ENCODE measurements at places on chromosomes 3 and 15.

DNA sequence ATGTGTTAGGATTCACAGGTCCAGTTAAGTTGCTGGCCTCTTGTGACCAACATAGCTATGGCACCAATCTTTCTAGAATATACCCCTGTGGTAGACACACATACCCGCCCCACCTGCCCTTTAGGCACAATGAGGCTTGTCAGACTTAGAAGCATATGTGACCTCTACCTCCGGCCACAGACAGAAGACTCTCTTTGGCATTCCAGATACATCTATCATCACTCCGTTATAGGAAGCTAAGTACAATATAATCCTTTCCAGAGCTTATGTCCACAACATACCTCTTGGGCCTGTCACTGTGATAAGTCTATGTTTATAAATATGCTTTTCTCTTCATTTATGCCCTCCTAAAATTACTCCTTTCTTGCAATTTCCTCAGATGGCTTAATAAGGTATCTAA lies 39.8 kb downstream of the CD47 start:
- no peaks in the 10 kb centered on the region for H3K27me3 ChIP-seq
- peaks cover 4% of the 10 kb centered on the region for H3K36me3 ChIP-seq
- H3K4me3 ChIP-seq, result no peak overlapping the region
- H3K27ac ChIP-seq, result no peak overlapping the region
- DNase-seq, result no peak

DNA sequence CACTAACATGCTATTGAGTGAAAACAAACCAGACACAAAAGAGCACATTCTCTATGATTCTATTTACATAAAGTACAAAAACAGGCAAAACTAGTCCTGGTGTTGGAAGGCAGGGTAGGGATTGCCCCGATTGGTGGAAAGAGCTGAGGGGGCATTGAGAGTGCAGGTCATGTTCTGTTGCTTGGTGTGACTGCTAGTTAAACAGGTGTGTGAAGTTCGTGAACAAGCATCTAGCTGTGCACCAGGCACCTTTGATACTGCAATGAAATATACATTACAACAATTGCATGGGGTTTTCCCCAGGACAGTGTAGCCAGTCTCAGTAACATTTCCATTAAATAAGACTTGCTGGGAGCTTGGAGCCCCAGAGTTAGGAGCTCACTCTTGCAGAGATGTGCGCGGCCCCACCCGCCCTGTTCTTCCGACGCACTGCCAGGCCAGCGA lies 26.3 kb upstream of the THRB start:
- no peaks in the 10 kb centered on the region for H3K36me3 ChIP-seq
- H3K4me3 ChIP-seq, result no peak overlapping the region
- peaks cover 8% of the 10 kb centered on the region for H3K27me3 ChIP-seq
- H3K4me1 ChIP-seq, result no peaks in the 10 kb centered on the region

DNA sequence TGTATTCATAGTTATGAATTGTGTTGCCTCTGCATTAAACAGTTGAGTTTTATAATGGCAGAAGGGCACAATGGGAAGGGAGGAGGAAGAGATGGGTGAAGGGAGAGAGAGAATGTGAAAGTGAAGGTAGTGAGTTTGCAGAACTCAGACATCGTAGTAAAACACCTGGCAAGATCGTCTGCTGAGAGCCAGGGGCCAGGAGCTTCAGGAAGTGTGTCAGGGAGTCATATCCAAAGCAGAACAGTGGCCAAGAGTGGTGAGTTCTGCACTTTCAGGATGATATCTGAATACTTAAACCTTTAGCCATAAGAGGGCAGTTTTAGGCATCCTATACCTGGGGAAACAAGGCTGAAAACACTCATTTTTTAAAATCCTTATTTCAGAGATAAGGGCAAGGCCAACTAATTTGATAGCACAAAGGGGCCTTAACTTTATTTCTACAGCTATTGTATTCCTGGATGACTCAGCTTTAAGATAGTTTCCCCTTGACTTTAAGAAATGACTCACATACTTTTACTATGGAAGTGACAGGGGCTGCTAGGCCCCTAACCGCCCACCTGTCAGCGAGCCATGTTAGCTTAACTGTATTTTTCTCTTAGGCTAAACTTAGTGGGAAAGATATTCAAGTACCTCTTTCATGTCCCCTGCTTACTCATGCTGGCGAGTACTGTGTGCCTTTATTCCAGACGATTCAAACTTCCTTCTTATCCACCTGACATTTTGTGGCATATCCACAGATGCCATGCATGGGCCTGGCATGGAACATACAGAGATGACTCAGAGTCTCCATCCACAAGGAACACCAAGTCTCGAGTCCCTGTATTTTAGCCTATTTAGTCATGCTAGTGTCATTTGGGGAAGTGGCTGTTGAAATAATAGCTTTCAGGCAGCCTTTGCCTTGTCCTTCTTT lies 53.9 kb downstream of the RLBP1 start:
- DNase-seq, result peak; percentile 36
- peak overlapping the region; percentile 91 for H3K27ac ChIP-seq
- peaks cover 18% of the 10 kb centered on the region for H3K4me1 ChIP-seq
- H3K36me3 ChIP-seq, result no peaks in the 10 kb centered on the region
- no peak overlapping the region for H3K4me3 ChIP-seq
- H3K27me3 ChIP-seq, result no peaks in the 10 kb centered on the region

- H3K27ac ChIP-seq, result no peak overlapping the region
- no peak for DNase-seq
- H3K27me3 ChIP-seq, result no peaks in the 10 kb centered on the region
- no peaks in the 10 kb centered on the region for H3K36me3 ChIP-seq
- H3K4me1 ChIP-seq, result no peaks in the 10 kb centered on the region
Measured at GRCh38 chr15:66851311-66852063, 149.5 kb downstream of the SMAD6 start.

- no peaks in the 10 kb centered on the region for H3K27me3 ChIP-seq
- H3K27ac ChIP-seq, result no peak overlapping the region
- no peak overlapping the region for H3K4me3 ChIP-seq
- no peaks in the 10 kb centered on the region for H3K36me3 ChIP-seq
- no peaks in the 10 kb centered on the region for H3K4me1 ChIP-seq
Measured at GRCh38 chr3:54094926-54095325, 27.4 kb upstream of the CACNA2D3 start.

DNA sequence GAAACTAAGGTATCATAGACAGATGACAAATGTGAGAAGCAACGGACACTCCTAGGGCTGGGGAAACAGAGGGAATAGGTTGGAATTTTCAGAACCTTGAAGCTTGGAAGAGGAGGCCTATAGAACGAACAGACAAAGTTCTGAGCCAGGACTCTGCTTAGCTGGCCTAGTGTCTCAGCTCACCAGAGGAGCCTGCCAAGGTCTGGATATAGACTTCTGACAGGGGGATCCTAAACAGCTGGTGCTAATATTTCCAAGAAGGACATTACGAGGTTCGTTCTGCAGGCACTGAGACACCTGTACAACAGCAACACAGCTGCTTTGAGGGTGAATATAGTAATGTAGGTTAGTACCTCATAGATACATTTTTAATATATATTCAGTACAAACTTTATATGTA lies 266.3 kb downstream of the CHL1 start:
- peaks cover 12% of the 10 kb centered on the region for H3K4me1 ChIP-seq
- no peaks in the 10 kb centered on the region for H3K27me3 ChIP-seq

DNA sequence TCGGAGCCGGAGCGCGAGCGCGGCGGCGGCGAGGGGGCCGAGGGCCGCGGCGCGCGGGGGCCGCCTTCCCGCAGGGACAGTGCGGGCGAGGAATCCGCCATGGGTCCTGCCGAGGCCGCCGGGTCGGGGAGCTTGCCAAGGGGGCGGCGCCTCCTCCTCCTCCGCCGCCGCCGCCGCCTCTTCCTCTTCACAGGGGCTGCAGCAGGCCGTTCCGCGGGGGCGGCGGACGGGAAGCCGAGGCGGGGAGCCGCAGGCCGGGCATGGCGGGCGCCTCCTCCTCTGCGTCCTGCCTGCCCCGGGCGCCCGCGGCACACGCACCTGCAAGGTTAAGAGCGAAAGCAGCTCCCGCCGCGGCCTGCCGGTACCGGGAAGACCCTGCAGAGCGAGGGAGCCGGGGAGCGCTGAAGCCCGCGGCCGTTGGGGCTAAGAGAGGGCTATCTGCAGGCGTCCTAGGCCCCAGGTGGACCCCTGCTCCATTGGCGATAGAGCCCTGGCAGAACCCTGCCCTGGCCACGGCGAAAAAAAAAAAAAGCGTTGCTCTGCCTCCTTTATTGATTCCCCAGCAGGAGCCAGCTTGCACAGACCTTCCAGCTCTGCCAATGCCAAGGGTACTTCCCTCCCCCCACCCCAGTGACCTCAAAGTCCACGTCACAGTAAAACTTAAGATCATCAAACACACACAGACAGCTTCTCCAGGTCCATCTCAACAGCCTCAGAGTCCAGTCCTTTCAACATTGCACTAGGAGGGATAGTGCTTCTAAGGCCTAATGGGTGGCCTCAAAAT lies at the start of gene LYSMD2:
LYSMD2 (minus strand) TSS at position 134 of the 784 bp plus-strand sequence; CDS start at position 101, 33 bp downstream.
- peaks cover 22% of the 10 kb centered on the region for H3K4me1 ChIP-seq
- H3K4me3 ChIP-seq, result peak within 1 kb of the TSS; percentile 77
- H3K27me3 ChIP-seq, result no peaks in the 10 kb centered on the region
- no peaks in the 10 kb centered on the region for H3K36me3 ChIP-seq
- peak within 1 kb of the TSS; percentile 94 for H3K27ac ChIP-seq

DNA sequence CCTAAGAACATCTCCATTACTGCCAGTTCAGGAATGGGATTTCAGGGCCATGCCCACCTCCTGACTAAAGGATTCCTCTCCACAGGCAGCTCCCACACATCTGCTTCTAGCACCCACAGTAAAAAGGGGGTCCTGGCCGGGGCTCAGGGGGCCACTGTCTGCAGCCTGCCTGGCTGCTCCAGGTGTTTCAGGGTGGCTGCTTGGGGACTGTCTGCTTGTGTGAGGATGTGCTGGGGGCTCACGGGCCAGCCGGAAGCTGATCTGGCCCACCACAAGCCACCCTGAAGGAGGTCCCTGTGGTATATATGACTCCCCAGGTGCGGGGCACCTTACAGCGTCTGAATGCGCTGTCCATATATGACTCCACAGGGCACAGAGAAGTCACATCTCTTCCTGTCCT lies 135.4 kb downstream of the NSMCE3 start:
- H3K4me3 ChIP-seq, result no peak overlapping the region
- no peaks in the 10 kb centered on the region for H3K27me3 ChIP-seq
- no peaks in the 10 kb centered on the region for H3K36me3 ChIP-seq
- DNase-seq, result no peak

- H3K27me3 ChIP-seq, result no peaks in the 10 kb centered on the region
- H3K36me3 ChIP-seq, result no peaks in the 10 kb centered on the region
- no peak overlapping the region for H3K27ac ChIP-seq
- no peaks in the 10 kb centered on the region for H3K4me1 ChIP-seq
- DNase-seq, result no peak
- no peak overlapping the region for H3K4me3 ChIP-seq
Measured at GRCh38 chr3:12473511-12473910, 10.8 kb upstream of the TSEN2 start.

DNA sequence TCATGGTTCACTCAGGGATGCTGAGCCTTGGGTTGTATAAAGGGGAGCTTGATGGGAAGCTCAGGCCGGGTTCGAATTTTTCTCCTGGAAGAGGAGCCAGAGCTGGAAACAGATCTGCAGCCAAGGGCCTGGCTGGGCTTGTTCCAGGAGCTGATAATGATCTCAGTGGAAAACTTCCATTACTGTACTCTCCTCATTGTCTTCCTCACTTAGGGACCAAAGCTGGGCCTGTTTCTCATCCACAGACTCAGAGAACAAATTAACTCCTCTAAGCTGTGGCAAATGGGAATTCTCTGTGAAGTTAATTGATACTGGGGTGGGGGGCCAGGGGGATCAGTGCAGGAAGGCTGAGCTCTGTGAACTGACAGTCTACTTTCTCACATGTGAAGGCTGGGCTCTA lies 92.0 kb downstream of the PRICKLE2 start:
- H3K36me3 ChIP-seq, result no peaks in the 10 kb centered on the region
- H3K4me1 ChIP-seq, result no peaks in the 10 kb centered on the region
- no peak overlapping the region for H3K4me3 ChIP-seq

DNA sequence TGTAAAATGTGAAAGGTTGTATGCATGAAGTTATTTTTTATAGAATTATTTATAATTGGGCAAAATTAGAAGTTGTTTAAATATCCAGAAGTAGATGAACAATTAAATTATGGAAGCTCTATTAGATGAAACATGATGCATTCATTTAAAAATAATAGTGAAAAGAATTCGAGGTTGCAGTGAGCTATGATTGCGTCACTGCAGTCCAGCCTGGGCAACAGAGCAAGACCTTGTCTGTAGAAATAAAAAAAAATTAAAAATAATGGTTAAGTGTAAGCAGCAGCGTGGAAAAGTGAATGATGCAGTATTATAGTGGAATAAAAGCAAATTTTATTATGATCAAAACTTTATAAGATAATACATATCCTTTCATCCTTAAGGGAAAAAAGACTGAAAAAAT lies 14.3 kb downstream of the BUB1B start:
- DNase-seq, result no peak
- peaks cover 6% of the 10 kb centered on the region for H3K36me3 ChIP-seq
- no peak overlapping the region for H3K4me3 ChIP-seq
- H3K27ac ChIP-seq, result no peak overlapping the region
- H3K4me1 ChIP-seq, result no peaks in the 10 kb centered on the region

GRCh38 chr3:151133917-151134450 lies 48.5 kb downstream of the MED12L start:
- H3K36me3 ChIP-seq, result no peaks in the 10 kb centered on the region
- no peak overlapping the region for H3K27ac ChIP-seq
- no peak for DNase-seq

GRCh38 chr3:39068556-39068955 lies 16.7 kb downstream of the WDR48 start:
- no peaks in the 10 kb centered on the region for H3K36me3 ChIP-seq
- no peak overlapping the region for H3K4me3 ChIP-seq
- no peak for DNase-seq
- no peak overlapping the region for H3K27ac ChIP-seq
- no peaks in the 10 kb centered on the region for H3K4me1 ChIP-seq

DNA sequence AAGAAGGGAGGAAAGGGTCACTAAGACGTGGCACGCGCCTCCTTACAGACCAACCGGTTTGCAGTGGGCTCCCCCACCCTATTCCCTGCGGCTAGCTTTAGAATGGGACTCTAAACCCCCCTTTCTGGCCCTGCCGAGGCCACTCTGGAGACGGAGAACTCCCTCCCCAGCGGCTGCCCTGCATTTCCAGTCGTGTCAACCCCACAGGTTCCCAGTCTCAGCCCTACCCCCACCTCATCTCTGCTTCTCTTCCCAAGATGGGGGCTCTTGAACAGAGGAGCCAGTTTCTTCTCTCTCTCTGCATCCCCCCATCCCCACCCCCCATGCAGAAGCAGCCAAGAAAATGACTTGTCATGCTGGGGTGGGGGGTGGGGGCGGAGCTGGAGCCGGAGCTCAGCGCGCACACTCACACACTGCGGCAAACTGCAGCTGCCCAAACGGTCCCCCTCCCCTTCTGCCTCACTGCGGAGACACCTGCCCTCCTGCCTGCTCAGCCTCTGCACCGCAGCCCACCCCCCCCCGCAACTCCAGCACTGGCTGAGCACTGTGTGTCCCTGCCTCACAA lies 871 bp downstream of the MAP1A start:
- peaks cover 12% of the 10 kb centered on the region for H3K27me3 ChIP-seq
- no peak overlapping the region for H3K27ac ChIP-seq
- H3K36me3 ChIP-seq, result no peaks in the 10 kb centered on the region
- no peaks in the 10 kb centered on the region for H3K4me1 ChIP-seq
- no peak overlapping the region for H3K4me3 ChIP-seq

DNA sequence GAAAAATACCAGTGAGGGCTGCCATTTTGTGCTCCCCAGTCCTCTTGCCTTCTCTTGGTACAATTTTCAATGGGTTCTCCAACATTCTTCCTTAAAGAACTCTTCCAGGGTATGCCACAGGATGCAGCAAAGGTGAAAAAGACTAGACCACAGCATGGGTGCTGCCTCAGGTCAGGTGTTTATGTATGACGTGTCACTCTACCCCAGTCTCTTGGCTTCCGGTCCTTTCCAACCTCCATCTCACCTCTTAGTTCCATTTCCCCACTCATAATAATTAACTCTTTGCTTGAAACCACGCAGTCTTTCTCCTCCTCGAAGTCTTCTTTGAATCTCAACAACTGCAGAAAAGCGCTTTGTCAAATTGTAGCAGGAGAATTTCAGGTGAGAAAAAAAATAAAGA lies 104.7 kb upstream of the TBC1D5 start:
- H3K36me3 ChIP-seq, result no peaks in the 10 kb centered on the region
- DNase-seq, result no peak
- no peaks in the 10 kb centered on the region for H3K4me1 ChIP-seq

Data from GM12878 (cell line).